ENCODE measurements at places on chromosomes 4 and X. TPM values are rescaled to one million over a fixed set of nuclear protein-coding genes. Genes with fewer than 3 reads are reported as not detected.

SORBS2 gene
- total RNA-seq = not detected

- H3K36me3 ChIP-seq = peaks cover 2% of the 10 kb centered on the region
- H3K27me3 ChIP-seq = no peaks in the 10 kb centered on the region
- peaks cover 4% of the 10 kb centered on the region for H3K4me1 ChIP-seq
- H3K4me3 ChIP-seq = no peak overlapping the region
Measured at GRCh38 chrX:24874604-24875247, 141.0 kb downstream of the ARX start.

DNA sequence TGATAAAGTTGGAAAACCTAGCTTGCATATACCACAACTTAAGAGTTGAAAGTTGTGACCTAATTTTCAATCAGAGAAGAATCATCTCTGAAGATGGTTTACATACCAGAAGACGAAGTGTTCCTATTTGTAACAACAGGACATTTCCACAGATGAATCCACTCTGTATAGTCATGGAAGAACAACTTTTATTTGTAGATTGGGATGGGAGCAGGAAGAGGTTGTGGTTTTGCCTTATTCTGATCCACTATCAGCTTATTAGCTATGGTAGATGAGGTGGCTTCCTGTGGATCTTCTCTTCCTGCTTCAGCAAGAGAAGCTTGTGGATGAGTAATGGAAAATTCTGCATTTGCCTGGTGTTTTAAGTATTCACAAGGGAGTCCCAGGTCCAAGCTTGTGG is 18.6 kb upstream of the SUPT20HL1 start:
- peaks cover 3% of the 10 kb centered on the region for H3K27me3 ChIP-seq
- H3K4me3 ChIP-seq = no peak overlapping the region
- no peak for DNase-seq

DNA sequence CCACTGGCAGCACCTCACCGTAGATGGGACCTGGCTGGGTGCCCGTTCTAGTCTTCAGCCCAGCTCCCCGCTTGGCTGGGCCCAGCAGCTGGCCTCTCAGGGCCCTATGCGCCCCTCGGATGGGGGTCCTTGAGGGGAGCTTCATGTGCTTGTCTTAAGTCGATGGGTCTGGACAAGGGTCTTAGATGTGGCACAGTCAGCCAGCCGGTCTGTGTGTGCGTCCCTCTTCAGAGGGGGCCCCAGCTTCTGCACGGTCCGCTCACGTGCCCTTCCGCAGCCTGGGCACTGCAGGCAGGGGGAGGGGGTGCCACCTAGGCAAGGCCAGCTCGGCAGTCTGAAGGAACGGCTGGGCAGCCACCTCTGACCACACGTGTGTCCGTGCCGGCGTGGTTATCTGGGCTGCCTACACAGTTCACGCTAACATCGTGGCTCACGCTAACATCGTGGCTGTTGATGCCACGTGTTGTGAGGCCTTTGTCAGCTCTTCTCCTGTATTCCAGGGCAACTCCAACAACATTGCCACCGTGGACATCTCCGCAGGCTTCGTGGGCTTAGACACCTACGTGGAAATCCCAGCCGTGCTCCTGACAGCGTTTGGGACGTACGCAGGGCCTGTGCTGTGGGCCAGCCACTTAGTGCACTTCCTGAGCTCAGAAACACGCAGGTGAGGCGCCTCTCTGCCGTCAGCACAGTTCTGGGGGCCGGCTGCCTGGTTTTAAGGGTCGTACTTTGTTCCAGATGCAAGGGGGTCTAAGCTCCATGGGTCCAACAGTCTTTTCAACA is 34.5 kb downstream of the PIGG start:
- H3K27me3 ChIP-seq = no peaks in the 10 kb centered on the region
- DNase-seq = no peak
- no peaks in the 10 kb centered on the region for H3K4me1 ChIP-seq
- no peak overlapping the region for H3K4me3 ChIP-seq

GRCh38 chrX:25019707-25020390 is 4.1 kb upstream of the ARX start:
- peak overlapping the region; percentile 58 for H3K27ac ChIP-seq
- peaks cover 20% of the 10 kb centered on the region for H3K4me1 ChIP-seq
- peaks cover 72% of the 10 kb centered on the region for H3K27me3 ChIP-seq
- DNase-seq = no peak
- H3K4me3 ChIP-seq = peak overlapping the region; percentile 19
- no peaks in the 10 kb centered on the region for H3K36me3 ChIP-seq

Data from activated T-helper 1 cell treated with anti-CD3 and anti-CD28 coated beads, Interleukin-12 subunit alpha, Interleukin-12 subunit beta, Interleukin-2, Interleukin-4 antibody, amounts not matched to agents 30 ng/mL and 10 ng/mL and 1 ng/mL, durations not matched to agents 14 hours and 24 hours and 36 hours (primary cell).